ENCODE measurements at places on chromosomes 12 and 14. TPM values are rescaled to one million over a fixed set of nuclear protein-coding genes. Genes with fewer than 3 reads are reported as not detected.

GRCh38 chr14:92456215-92457015 lies 57.2 kb upstream of the RIN3 start:
- DNase-seq = peak; percentile 82

DNA sequence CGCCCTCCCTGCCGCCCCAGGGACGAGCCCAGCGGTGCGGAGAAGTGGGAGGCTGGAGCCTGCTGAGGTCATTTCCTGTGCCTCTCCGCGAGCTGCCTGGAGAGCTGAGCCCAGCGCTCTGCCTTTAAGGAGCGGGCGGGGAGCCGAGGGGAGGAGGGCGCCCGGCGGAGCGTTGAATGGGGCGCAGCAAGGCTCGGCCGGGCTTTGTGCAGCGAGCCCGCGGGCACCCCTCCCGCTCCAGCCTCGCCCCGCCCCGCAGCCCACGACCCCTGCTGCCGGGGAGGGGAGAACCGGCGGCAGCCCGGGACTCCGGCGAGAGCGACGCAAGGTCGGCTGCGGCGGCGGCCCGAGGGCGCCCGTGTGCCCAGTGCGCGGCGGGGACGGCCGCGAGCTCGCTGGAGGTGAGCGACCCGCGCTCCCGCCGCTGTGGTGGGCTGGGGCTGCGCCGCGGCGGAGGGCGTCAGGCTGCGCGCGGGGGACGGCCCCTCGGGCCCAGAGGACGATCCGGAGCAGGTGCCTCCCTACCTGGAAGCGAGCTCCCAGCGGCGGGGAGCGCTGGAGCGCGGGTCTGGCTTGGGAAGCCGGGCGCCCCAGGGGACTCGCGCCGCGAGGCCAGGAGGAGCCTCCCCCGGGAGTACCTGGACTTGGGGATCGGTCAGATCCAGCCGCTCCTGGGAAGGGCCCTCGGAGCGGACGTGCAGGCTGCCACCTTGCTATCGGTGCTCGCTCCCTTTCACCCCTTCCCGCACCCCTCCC lies at the start of gene PLEKHH1:
PLEKHH1 (plus strand) TSS at position 293 of the 756 bp plus-strand sequence. CDS start 8,578 bp downstream, outside the sequence.
- peak; percentile 89 for DNase-seq

DNA sequence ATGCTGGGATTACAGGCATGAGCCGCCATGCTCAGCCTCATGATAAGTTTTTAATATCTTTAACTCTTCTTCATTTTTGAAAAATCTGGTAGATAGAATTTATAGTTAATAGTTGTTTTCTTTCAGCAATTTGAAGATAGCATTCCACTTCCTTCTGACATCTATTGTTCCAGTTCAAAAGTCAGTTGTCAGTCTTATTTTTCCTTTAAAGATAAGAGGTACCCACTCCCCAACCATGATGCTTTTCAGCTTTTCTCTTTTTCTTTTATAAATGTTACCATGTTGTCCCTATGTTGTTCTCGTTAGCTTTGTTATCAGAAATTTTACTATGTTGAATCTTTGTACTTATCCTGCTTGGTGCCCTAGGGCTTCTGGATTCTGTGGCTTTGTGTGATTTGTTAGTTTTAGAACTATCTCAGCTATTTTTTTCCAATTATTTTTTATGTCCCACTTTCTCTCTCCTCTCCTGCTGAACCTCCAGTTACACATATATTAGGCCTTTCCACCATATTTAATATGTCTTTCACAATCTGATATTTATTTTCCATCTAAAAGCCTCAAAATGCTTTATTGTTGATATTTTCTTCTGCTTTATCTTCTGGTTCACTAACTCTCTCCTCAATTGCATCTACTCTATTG lies 181.6 kb upstream of the FOXN3 start:
- DNase-seq = no peak

P2RX7 gene
- total RNA-seq = 4.8 TPM

NPFF gene
- total RNA-seq = not detected

DNA sequence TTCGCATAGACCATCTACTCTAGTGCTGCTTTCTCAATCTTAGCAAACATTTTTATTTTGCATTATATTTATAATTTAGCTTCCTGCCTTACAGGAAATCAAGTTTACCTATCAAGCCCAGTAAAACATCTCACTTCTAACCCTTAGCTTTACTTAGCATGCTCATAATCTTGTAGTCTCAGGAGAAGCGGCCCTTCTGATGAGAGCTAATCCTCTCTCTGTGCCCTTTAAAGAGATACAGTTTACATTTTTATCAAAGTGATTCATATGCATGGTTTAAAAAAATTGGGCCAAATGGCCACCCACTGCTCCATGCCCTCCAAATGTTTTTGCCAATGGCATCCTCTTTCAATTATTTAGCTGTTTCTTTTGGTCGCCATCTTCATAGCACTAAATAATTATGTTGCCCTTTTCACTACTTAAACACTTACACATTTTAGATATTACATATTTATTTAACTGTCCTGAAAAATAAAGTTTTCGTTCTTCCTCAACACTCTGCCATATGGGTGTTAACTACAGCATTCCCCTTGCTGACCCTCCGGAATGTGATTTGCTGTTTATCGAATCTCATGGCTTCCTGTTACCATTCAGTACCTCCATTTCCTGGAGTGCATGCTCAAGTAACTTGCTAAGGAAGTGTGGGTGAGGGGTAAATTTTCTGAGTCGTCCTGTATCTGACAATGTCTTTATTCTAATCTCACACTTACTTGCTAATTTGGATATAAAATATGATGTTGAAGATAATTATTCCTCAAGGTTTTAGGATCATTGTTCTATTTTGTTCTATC lies 29.3 kb downstream of the YLPM1 start:
- no peak for DNase-seq

- no peak for DNase-seq
These were observed 141.9 kb downstream of the DPF3 start for GRCh38 chr14:72752034-72752412.

SIX1 gene
- total RNA-seq = not detected

PRPH gene
- 40.5 TPM for total RNA-seq

- DNase-seq = no peak
These were observed 26.1 kb upstream of the GPR68 start for GRCh38 chr14:91270619-91271018.

DNA sequence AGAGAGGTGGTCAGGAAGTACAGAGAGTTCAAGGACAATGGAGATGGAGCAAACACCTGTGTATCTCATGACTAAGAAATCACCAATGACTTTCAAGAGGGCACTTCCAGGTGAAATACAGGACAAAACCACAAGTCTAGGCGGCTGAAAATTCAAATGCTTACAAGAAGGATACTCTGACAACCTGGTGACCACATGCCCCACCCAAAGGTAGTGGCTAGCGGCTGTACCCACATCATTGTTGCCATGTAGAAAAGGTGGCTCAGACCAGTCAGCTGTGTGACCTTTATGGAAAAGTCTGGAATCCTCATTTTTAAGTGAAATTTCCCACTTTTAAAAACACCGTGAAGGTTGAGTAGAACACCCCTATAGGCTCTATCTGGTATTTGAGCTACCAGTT lies 48.6 kb upstream of the FRS2 start:
- no peak for DNase-seq

SYCP3 gene
- total RNA-seq = not detected

DNA sequence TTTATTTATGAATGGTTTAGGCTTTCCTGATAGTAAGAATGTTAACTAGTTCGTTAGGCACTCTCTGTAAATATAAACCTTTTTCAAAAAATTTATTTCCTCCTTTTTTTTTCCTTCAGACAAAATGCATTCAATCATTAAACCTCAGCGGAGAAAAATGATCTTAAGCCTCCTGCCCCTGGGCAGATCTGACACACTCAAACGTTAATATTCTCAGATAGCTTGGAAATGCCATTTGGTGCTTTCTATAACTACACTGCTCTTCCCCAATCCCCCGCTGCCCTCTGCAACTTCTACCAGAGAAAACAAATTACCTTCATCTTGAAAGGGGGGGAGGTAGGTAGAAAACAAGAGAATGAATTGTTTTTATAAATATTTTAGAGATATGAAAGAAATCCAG lies 521.2 kb downstream of the MED13L start:
- no peak for DNase-seq

TRHDE gene
- total RNA-seq = 6.1 TPM

GRCh38 chr14:104633276-104634137 lies 28.9 kb upstream of the TMEM179 start:
- peak; percentile 68 for DNase-seq

DNA sequence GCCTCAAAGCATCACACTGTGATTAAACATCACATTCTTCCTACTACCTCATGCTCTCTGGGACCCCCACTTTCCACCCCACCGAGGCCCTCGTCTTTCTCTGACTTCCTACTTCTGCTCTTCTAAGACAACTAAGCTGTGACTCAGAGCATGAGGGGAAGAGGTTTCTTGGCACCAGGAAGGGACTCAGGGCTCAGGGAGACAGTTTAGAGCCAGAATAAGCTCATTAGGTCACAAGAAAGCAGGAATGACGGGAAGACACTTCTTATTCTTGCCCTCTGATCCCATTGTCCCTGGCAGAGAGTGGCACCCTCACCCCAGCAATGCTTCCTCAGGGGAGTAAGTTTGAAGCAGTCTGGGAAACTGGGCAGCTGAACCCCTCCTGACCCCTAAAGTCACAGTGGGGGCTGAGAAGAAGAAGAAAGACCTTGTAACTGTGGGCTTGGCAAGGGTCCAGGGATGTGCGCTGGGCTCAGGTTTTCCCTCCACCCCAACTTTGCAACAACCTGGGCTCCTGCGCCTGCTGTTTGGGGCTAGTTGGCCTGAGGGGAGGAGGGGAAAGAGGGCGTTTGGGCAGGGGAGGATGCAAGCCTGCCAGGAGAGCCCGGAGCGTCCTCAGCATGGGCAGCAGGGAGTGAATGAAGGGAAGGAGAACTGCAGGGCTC lies 64.6 kb upstream of the ACTN1 start:
- peak; percentile 79 for DNase-seq

DNA sequence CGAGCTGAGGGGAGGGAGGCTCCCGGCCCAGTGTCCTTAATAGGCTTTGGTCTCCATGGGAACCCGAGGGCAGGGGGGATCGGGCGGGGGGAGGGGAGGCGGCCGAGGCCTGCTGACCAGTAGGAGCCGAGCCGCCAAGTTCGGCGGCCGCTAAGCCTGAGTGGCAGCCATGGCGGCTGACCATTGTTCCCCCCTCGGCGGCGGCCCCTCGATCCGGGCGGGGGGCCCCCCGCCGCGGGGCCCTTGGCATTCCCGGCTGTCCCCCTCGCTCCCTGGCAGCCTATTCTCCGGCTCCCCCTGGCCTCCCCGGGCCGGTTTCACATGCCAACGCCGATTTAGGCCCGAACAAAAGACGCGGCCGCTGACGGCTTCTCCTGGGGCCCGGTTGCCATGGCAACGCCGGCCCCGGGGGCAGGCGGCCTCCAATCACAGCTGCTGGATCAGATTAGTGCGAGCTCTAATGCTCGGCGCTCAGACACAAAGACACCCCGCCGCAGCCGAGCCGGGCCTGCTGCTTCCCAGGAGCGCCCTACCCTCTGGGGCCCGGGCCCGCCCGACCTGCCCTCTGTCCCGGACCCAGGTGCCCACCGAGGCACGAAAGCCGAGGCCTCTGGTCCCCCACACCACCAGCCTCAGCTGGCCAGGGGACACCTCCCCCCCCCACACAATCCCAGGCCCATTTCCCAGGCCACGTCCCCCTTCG lies 7.3 kb downstream of the MSI1 start:
- DNase-seq = peak; percentile 82

PTCSC3 gene
- not detected for total RNA-seq

GRCh38 chr14:38731962-38732361 lies 371.1 kb downstream of the SEC23A start:
- no peak for DNase-seq

- DNase-seq = no peak
These were observed 67.4 kb downstream of the PPP2R5E start for GRCh38 chr14:63475761-63476160.

STYK1 gene
- not detected for total RNA-seq

- DNase-seq = no peak
These were observed 4.9 kb downstream of the GALNT6 start for GRCh38 chr12:51386351-51386750.
